Posterior vena cava (tissue), 2 donors: ENCODE measurements at places on chromosomes 3 and 15. TPM values are rescaled to one million over a fixed set of nuclear protein-coding genes. Genes with fewer than 3 reads are reported as not detected.

DNA sequence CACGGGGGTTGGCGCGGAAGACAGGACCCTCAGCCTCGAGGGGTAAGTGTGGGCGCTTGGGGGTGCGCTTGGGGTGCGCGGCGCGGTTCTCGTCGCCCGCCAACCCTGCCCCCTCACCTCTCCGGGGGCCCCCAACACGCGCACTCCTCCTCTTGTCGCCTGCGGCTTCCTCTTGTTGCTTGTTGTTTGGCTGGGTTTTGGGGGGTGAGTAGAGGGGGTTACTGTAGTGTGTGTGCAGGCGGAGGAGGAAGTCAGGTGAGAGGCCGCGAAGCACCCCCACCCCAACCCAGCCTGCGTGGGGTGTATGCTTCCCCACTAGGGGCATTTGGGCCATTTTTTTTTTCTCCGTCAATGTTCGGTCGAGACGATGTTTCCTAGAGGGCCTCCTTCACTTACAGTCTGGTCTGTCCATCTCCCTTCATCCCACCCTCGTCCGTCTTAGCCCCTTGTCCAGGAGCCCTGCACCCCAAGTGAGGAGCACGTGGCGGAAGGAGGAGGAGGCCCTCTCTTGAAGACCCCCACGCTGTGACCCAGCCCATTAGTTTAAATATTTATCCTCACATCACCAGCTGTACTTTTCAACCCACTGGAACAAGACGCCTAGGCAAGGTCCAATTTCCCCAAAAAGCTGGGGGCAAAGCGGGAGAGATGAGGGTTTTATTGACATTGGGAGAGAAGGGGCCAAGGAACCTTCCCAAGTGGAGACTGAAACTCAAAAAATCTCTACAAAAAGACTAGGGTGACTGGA lies 20.4 kb upstream of the SATB1 start:
- no peak for DNase-seq

GRCh38 chr15:81942157-81942556 lies 103.7 kb downstream of the MEX3B start:
- no peak for DNase-seq

The C3orf33 gene
- 3.7 TPM for total RNA-seq

- DNase-seq, result peak; percentile 42
Measured at GRCh38 chr3:58560771-58561311, 16.4 kb downstream of the FAM107A start.

DNA sequence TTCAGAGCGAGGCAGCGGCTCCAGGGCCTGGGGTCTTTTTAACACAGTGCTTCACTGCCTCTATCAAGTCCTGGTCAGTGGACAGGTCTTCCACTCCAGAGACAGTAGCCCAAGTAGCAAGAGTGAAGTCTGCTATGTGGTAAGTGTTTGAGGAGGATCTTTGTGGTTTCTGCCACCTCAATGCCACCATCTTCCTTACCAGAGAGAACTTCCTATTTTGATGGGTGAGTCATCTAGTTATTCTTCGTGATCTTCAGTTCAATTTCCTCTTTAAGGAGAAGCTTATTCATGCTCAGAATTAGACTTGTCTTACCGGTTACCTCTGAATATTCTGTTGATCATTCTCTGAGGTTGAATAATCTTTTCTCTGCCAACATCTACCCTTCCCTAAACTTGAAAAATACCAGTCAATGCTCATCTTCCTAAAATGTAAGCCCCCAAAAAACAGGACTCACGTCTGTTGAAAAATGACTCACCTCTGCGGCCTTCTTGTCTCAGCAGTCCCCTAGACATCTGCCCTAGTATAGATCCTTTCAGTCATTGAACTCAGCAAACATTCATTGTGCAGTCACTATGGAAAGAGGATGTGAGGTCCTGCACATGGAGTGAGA lies 32.2 kb upstream of the BCL6 start:
- DNase-seq, result no peak

DNA sequence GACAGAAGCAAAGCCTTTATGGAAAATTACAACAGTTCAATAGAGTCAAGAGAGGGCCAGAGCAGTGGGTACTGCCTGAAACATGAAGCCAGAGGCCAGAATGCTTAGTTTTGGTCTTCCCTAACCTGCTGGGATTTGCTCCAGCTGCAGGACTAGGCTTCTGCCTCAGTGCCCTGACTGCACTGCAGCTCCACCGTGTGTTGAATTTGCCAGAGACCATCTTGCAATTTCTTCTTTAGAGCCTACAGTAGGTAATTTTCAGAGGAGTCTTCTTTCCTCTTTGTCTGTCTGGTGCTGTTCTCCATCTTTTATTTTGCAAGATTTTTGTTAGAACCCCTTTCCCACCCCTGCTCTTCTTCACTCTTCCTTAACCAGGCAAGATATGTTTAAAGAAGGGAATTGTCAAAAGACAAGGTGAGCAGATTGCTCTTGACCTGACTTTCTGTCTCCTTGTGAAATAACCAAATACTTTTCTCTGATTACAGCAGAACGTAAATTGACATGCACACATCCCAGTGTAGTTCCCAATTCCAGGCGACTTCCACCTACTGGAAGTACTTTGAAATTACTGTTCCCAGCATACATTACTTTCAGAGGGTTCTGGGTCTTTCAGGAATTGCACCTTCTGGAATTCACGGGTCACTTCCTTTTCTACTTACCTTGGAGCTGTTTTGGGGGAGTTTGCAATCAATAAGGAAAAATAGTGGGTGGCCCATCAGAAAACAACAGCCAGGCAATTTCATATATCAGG lies 161.2 kb downstream of the MINAR1 start:
- DNase-seq, result no peak

The CHRD gene
- total RNA-seq, result 18.6 TPM

- no peak for DNase-seq
Measured at GRCh38 chr3:114454551-114455251, 160.9 kb downstream of the TIGIT start.
